ENCODE measurements at places on chromosomes 7 and 10.

DNA sequence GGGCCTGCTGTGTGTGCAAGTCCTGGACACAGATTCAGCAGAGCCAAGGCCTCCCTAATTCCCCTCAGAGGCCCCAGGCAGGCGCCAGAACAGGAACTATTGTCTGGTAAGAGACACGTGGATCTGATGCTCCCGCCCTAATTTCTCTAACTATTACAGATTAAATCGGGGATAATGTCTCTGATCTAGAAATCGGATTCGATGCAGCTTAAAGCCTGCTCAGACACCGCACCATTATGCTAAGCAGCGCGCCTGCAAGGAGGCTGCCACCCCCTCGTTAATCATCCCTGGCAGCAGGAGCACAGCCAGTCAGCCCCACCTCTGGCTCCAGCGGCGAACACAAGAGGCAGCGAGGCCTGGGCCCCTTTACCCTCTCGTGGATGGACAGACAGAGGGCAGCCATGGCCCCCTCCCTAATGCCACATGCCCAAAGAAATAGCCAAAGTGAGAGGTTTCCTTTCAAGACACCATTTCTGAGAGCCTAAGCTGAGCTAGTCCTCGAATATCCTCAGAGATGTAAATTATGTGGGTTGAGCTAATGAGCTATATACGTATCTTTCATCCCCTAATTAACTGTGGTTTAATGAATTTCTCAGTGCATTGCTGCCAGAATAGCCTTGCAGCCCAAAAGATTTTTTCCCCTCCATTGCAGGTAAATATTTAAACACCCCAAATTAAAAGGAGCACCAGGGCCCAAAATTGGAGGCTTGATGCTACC is 122.1 kb downstream of the GRID1 start:
- no peak for DNase-seq

DNA sequence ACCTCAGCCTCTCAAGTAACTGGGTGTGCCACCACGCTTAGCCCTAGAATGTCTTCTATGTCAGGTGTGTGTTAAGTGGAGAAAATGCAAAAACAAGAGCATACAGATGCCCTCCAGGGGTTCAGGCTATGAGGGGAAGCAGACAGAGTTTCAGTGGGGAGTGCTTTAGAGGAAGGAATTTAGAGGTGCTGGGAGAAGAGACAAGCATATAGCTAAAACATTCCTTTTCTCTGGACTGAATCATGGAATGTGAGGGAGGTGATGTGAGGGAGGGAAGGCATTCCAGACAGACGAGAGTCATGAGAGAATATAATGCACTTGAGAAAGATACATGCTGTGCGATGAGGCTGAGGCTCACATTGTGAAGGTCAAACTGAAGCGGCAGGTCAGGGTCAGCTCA is 6.6 kb upstream of the ZNF786 start:
- no peak for DNase-seq

DNA sequence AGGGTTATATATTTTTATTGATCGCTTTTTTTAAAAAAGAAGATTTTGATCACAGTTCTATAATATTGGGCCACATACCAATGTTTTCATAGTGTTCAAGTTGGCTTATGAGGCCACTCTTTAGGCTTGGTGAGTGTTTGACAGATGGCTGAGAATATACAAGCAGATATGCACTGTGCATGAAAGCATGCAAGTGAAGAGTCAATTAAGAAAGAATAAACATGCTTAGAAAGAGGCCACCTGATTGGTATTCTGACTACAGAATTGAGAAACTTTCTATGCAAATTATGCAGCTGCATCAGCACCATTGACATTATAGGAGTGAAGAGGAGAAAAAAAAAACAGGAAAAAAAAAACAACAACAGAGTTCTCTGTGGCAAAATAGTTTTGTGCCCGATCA is 39.9 kb downstream of the CABCOCO1 start:
- DNase-seq = no peak

DNA sequence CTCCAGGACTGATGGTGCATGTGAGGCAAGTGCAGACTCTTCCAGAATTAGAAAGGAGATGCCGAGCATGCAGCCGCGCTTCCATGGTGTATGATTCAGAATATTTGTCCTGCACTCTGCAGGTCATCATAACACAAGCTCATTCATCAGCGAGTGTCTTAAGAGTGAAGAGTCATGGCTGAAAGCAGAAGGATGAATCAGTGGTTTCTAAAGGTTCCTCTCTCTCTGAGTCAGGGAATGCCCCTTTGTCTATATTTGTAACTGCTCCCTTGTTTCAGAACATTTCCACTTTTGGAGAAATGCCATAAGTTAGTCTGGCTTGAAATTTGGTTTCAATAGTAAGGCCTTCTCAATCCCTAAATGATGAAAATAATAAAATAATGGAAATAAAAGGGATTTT is 52.3 kb downstream of the HECW1 start:
- DNase-seq = peak; percentile 87

DNA sequence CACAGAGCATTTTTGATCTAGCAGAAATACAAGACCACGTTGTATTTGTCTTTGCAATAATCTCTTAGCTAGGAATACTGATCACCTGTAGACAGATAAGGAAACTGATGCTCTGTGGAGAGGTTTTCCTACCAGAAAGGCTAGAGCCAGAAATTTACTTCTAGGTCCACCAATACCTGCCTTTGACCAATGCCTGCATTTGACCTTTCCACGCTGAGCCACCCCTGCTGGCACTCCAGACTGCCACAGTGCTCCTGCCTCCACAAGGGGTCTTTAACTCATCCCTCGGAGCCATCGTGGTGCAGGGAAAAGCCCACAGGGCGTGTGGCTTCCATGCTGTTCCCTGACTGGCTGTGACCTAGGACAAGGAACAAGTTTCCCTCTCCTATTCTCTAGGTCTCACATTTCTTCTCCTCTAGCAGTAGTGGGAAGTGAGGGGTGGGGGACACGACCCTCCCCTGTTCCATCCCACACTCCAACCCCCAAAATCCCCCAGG is 1.5 kb upstream of the ELN start:
- no peak for DNase-seq

DNA sequence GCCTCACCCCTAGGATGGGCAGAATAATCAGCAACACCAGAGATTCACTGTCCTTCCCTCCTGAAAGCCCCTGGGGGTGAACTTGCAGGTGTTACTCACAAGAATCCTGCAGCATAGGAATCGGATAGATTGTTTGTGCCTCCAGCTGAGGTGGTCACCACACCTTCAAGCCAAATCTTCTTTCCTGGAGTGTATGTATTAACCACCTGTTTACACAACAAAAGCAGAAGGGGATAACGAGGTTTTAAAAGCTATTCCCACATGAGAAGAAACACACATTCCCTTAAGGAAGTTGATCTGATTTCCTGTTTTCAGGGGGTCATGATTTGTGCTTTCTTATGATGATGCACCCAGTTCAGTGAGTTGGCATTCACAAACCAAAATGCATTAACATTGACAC is 173.8 kb upstream of the HPS1 start:
- DNase-seq = no peak

GRCh38 chr10:29810816-29811215 is 176.0 kb upstream of the SVIL start:
- no peak for DNase-seq

GRCh38 chr7:97011536-97012364 is 6.4 kb downstream of the DLX6 start:
- DNase-seq = no peak

DNA sequence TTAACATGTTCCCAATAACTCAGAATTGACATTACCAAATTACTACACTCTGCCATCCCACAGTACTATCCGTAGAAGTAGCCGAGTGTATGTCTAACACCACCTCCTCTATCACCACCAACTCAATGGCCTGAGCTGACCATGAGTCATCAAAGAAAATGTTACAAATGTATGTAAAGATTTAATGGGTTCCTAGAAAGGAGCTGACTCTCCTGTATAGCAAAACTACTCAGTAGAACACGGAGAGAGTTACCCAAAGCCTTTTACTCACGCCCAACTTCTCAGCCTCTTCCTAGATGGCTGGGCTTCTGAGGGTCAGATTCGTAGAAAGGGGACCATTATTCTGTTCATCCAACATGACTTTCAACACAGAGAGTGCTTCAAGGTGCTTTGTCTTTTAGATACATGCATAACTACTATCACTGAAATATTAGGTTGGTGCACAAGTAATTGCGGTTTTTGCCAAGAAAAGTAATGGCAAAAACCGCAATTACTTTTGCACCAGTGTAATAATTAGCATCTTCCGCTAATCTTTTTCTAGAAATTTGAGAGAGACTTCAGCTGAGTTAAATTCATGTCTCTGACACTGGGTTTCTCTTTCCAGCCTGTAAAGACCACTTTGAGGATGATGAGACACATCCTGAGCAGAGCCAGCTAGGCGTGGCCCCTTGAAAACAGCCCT is 24.0 kb upstream of the NANOS1 start:
- no peak for DNase-seq

GRCh38 chr10:124648738-124649137 is 95.4 kb downstream of the FAM53B start:
- peak; percentile 58 for DNase-seq

DNA sequence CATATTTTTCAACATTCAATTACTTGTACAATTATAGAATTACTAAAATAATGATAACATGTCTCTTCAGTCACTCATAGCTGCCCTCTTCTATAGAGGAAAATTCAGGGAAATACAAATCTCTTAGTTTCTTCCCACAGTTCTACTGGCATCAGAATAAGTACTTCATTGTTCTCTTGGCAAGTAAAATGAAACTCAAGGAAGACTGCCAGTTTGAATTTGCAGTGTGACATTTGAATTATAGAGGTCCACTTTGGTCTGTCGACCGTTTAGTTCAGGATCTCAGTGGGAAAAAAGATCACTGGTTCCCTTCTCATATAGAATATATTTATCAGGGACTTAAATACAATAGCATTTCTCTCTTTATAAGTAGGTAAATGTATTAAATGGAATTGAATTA is 114.5 kb downstream of the PON1 start:
- DNase-seq = no peak

DNA sequence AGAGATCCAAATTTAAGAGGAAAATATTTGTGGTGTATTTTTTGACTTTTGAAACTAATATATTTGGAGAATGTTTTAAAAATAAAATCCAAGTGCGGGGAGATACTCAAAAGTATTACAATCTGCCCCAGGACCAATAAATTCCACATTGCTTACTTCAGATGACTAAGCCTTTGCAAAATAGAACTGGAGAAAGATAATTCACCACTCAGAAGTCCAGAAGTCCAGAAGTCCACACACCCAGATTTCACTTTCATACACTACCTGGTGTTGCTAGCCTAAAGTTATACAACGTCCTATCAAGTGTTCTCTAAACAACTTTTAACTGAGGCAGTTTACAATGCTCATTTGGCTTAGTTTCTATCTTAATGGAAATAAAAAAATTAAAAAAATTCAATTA is 487.0 kb upstream of the SEMA3D start:
- DNase-seq = no peak

GRCh38 chr10:126177417-126178030 is 210.8 kb downstream of the ADAM12 start:
- DNase-seq = no peak

- no peak for DNase-seq
Observed at GRCh38 chr10:43211431-43212042, 55.3 kb downstream of the RASGEF1A start.

GRCh38 chr7:125423458-125424155 is 494.0 kb upstream of the POT1 start:
- DNase-seq = peak; percentile 1

GRCh38 chr7:138668229-138668596 is 32.9 kb downstream of the SVOPL start:
- DNase-seq = no peak

DNA sequence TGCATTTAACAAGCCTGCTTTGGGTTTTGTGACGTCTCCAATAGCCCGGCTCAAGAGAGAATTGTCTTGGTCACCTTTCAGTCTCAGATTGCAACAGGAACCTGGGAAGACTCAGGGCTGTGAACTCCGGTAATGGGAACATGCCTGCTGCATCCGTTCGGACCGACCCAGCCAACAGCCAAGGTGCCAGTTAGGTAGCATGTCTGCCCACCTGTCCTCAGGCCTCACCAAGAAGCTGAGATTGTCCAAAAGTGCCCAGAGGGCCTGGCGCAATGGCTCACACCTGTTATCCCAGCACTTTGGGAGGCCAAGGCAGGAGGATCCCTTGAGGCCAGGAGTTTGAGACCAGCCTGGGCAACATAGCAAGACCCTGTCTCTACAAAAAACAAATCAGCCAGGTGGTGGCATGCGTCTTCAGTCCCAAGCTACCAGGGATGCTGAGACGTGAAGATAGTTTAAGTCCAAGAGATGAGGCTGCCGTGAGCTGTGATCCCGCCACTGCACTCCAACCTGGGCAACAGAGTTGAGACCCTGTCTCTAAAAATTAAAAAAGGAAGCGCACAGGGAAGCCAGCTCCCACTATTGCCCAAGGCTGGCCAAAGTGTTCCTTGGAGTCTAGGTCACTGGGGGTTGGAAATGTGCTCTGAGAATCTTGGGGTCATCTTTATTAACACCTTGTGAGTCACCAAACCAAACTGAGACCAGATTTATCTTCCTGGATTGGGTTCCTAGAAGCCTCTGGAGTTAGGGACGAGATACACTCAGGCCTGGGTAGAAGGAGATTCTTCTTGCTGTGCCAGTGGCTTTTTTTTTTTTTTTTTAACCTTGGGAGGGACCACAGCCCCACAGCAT is 26.9 kb downstream of the BAG3 start:
- no peak for DNase-seq

DNA sequence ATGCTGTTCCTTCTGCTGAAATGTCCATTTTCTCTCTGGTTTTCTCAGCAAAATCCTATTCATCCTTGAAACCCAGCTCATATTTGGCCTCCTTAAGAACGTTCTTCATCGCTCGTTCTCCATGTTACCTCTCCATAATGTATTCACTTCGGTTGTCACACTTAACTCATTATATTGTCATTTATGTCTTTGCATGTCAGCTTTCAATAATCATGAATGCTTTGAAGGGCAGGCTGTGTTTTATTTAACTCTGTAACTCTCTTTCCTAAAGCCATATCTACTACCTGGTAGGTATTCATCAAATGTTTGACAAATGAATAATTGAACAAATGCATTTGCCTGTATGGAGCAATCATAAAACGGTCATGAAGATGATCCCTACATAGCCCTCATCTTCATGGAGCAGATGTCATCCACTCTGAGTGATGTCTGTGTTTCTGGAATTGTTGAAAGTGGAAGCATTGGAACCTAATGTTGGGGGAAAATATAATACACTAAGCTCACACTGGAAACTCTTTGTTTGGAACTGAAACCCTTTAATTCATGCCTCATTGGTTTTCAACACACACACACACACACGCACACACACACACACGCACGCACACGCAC is 303.4 kb downstream of the PLXNA4 start:
- DNase-seq = no peak

- no peak for DNase-seq
Observed at GRCh38 chr10:3415038-3415736, 242.6 kb upstream of the PITRM1 start.

GRCh38 chr7:70571403-70571934 is 560.5 kb upstream of the GALNT17 start:
- DNase-seq = peak; percentile 9

- peak; percentile 86 for DNase-seq
Observed at GRCh38 chr10:4770801-4771553, 55.0 kb upstream of the AKR1E2 start.

DNA sequence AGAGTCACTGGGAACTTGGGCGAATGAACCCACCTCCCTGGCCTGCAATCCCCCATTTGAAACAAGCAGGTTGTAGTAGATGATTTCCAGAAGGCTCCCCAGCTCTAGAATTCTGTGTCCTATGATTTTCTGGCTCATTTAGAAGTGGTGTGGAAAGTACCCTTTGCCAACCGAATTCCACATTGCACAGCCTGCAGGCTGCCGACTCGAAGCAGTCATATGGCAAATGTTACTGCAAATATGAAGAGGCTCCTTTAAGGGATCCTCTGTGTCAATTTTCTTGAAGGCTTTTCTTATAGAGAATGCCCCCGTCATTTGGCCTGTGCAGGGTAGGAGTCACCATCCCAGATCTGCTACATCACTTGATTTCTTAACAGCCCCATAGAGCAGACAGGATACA is 5.6 kb downstream of the PODXL start:
- no peak for DNase-seq
